ENCODE measurements at places on chromosomes 16 and 17.

- no peak for DNase-seq
Observed at GRCh38 chr16:71609066-71609465, 16.9 kb upstream of the MARVELD3 start.

- DNase-seq, result no peak
Observed at GRCh38 chr16:58433569-58433951, 41.3 kb downstream of the GINS3 start.

GRCh38 chr16:85324488-85324887 is 212.2 kb upstream of the CIBAR2 start:
- no peak for DNase-seq

DNA sequence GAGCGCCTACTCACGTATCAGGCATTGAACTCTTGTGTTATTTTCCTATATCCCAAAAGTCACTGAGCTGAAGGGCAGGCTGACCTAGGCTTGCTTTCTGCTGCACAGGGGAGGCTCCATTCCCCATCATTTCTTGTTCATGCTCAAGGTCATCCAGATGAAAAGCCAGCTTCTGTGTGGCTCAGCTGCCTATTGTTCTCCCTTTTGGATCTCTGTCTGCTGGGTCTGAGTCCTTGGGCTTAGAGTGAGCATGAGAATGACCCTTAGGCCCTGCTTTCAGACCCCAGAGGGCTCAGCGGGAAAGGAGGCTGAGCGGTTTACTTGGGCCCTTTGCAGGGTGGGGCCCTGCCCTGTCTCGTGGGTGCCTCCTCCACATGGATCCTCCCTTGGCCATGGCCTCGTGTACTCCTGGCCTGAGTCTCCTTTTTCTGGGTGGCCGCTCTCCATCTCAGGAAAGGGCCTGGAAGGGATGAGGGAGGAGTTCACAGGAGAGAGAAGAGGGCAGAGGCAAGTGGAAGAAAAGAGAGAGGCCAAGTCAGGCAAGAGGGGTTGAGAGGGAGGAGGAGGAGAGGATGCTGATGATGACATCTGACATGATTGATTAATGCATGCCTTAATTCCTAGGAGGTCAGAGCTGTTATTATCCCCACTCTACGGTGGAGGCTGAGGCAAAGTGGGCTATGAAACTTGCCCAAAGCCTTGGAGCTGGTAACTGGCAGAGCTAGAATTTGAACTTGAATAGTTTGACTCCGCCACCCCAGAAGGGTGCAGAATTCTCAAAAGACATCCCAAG is 19.8 kb upstream of the MAP3K14 start:
- DNase-seq, result no peak

DNA sequence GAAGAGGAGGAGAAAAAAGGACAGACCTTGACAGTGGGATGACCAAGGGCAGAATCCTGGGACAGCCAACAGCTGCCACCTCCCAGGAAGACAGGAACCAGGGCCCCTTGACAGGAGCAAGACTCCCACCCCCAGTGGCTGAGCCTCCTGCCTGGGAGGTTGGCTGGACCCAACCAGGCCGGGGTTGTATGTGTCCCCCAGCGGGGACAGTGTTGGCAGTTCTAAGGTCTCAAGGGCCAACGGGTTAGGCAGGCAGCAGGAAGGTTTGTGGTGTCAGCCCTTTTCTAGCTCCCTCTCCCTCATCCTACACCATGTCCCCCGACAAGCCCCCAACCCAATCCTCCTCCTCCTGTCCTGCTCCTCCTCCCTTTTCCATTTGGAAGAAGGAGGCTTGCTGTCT is 126.2 kb downstream of the MRM1 start:
- DNase-seq, result no peak
